ENCODE measurements at places on chromosomes 13 and 19.

GRCh38 chr19:17341386-17341785 is 4.0 kb downstream of the GTPBP3 start:
- no peak for DNase-seq

GRCh38 chr13:76879203-76879882 is 6.9 kb downstream of the KCTD12 start:
- peak; percentile 8 for DNase-seq

DNA sequence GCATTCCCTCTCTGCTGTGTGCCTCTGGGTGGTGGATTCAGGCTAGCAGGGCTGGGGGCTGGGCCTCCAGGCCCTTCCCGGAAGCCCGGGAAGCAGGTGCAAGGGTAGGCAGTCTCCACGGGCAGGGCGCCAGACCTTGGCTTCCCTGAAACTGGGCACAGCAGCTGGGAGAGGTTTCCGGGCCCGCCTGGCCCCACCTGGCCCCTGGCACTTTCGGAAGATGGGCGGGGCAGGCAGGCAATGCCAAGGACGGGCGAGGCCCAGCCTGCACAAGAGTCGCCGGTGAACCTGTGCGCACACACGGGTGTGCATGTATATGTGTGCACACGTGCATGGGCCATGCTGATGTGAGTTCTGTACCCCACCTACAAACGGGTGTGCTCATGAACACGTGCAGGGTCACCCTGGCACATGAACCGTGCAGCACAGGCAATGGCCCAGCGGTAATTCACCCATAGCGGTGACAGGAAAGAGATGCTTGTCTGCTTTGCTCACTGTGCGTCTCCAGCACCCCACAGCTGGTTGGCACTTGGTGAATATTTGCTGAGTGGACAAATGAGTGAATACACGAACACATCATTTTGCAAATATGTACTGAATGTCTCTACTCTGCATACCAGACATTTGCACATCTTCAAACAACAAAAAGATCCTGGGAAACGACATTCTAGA is 15.3 kb downstream of the GADD45B start:
- peak; percentile 70 for DNase-seq

GRCh38 chr13:79417741-79418140 is 11.7 kb upstream of the RBM26 start:
- no peak for DNase-seq

DNA sequence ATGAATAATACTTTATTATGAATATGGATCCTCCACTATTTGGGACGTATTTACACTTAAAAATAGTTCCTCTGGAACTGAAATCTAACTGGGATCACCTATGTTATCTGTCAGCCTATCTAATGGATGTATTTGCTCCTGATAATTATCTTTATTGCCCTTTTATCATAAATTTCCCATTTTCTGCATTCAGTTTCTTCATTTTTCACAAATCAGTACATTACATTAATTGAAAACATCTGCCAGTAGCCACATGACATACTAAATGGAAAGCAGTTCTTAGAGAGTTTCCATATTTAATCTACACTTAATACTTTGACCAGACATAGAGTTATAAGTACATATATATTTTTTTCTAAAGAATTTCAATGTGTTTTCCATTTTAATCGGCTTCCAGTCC is 888.8 kb downstream of the SLITRK6 start:
- DNase-seq, result no peak

GRCh38 chr13:26855071-26855470 is 94.5 kb upstream of the GPR12 start:
- no peak for DNase-seq

GRCh38 chr19:55812449-55812848 is 19.4 kb downstream of the NLRP11 start:
- DNase-seq, result no peak

GRCh38 chr13:114152831-114153371 is 20.5 kb upstream of the RASA3 start:
- no peak for DNase-seq

GRCh38 chr13:65093357-65093756 is 2136.8 kb downstream of the PCDH9 start:
- DNase-seq, result no peak

DNA sequence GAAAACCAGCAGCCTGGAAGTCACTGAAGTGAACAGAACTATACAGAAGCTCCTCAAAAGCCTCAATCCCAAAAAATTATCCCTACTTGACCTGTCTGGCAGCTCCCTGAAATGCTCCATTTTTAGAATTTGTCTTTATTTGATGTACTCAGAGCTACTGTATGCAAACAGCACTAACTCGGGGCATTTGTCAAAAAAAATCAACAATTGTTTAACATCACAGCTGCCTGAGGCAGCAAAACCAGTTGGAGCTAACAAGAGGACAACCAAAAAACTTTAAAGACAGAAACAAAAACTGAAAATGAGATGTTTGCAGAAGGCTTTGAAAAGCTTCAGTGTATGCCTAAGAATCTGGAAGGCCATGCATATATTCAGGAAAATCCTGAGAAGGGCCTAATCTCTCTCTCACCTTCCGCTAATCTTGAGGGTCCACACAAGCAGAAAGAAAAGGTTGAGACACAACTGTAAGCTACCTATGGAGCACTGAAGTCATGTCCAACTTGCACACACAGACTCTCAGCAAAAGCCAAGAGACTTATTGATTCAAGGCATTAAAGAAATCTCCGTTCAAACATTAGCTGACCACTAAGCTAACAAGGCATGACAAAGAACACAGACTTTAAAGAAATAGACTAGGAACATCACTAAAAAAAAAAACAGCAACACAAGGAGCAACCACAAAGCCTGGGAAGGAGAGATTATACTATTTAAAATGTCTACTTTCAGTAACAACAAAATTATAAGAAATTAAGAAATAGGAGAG is 16.1 kb downstream of the VWA8 start:
- no peak for DNase-seq

- no peak for DNase-seq
These were observed 1.5 kb downstream of the AMER2 start for GRCh38 chr13:25170554-25171111.

DNA sequence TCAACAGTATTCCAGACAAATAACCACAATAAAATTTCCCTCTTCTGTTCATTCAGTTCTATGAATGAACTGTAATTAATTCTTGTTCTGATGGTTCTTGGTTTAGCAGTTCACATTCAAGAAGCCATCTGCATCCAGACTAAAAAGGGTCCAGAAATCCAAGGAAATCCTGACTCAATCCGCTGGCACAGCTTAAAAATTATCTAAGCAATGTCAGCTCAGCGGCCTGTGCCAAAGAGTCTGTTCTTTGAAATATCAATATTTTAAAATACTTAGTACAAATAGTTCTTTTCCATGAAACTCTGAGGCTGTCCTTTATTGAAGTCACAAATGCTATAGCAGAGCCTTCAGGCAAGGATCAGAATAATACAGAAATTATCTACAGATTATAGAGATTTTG is 57.2 kb downstream of the DHRS12 start:
- no peak for DNase-seq

DNA sequence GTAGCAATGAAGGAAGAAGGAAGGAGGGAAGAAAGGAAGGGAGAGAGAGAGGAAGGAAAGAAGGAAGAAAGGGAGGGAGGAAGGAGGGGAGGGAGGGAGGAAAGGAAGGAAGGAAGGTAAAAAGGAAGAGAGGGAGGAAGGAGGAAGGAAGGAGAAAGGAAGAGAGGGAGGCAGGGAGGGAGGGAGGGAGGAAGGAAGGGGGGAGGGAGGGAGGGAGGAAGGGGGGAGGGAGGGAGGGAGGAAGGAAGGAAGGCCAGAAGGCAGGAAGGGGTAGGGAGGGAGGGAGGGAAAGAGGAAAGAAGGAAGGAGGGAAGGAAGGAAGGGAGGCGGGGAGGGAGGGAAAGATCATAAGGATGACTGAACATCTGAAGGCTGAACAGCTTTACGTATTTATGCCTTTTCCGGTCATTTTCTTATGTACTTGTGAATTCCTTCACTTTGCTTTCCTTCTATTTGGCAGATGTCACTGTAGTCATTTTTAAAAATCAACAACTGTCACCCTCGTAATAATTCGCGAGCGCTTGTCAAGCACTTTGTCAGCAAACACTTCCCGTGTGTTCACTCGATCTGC is 6.7 kb upstream of the TTYH1 start:
- no peak for DNase-seq

- no peak for DNase-seq
These were observed at the start of gene GIPR for GRCh38 chr19:45667620-45668341. GIPR (plus strand) TSS chr19:45668221; CDS start chr19:45669521, 1,300 bp downstream.
